ENCODE measurements at places on chromosomes 3 and 15.

DNA sequence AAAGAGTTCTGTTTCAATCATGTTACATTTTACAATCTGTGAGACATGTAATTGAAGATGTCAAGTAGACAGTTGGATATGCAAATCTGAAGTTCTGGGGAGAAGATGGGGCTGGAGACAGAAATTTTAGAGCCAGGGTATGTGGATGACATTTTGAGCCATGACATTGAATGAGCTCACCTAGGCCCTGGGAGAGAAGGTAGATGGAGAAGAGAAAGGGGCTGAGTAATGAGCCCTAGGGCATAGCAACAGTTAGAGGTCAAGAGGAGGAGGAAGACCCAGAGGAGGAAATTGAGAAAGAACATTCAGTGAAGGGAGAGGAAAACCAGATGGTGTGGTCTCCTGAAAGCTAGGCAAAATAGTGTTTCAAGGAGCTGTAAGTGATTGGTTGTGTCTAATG is 15.3 kb downstream of the TMEM266 start:
- DNase-seq: no peak

GRCh38 chr15:96416218-96416933 is 85.9 kb downstream of the NR2F2 start:
- no peak for DNase-seq

GRCh38 chr3:51559411-51559888 is 20.9 kb downstream of the RAD54L2 start:
- no peak for DNase-seq

GRCh38 chr3:127019449-127019848 is 36.5 kb downstream of the PLXNA1 start:
- no peak for DNase-seq

Measured in right lobe of liver (tissue), 6 donors.